Stimulated activated CD4-positive, alpha-beta T cell treated with anti-CD3 and anti-CD28 coated beads, Interleukin-4, amount 100 ng/mL, for 24 hours (primary cell): ENCODE measurements at places on chromosomes 6 and 20.

DNA sequence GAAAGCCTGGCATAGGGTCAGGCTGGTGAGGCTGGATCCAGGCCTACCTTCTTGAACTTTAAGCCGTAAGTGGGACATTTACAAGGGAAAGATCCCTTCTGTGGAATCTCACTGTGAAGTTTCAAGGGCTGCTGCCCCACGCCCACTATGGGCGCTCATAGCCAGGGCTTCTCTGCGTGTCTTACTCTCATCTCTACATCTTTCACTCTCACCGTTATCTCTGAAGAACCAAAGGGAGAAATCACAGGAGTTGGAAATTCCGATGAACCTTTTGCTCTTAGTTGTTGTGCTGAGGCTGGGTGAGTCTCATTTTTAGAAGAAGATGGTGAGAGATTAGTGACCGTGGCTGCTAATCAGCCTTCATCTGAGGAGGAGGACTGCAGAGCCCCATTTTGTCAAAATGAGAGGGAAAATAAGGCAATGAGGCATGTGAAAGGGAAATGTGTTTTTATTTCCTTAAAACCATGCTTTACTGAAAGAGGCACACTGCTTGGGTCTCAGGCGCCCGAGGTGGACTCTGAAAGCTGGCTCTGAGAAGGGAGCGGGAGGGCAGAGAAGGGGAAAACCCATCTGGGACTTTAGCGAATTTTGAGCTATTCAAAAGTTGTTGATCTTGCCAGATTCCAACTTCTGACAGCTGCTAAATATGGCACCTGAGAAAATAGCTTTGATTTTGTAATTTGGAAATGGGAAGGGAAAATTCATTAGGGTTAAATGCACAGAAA, 301.5 kb downstream of the CLIC5 start:
- DNase-seq: peak; percentile 42

DNA sequence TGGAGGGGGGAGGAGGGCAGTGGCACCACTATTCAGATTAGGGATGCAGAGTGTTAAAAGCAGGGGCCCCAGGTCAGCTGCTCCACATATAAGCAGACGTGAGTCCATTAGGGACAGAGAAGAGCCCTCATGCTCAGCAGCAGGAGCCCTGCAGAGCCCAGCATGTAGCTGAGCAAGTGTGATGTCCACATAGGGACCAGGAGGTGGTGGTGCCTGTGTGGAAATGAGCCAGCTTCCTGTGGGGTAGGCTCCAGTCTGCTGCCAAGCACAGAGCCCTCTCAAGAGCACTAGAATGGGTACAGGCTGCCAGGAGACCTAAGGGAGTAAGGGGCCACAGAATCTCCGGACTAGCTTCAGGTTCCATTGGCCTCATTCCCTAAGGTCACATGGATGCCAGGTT, 57.9 kb upstream of the MLN start:
- DNase-seq: no peak

GRCh38 chr6:35053701-35054100, 87.4 kb downstream of the TCP11 start:
- DNase-seq: no peak

- DNase-seq: no peak
Measured at GRCh38 chr20:45163083-45163803, 11.5 kb upstream of the PI3 start.

GRCh38 chr20:330233-331149, 5.1 kb downstream of the SOX12 start:
- peak; percentile 68 for DNase-seq

- DNase-seq: no peak
Measured at GRCh38 chr6:20907486-20908071, 373.3 kb downstream of the CDKAL1 start.

GRCh38 chr6:111427341-111428116, 55.5 kb downstream of the REV3L start:
- DNase-seq: peak; percentile 31

- DNase-seq: no peak
Measured at GRCh38 chr6:21099338-21100314, 493.9 kb upstream of the SOX4 start.

DNA sequence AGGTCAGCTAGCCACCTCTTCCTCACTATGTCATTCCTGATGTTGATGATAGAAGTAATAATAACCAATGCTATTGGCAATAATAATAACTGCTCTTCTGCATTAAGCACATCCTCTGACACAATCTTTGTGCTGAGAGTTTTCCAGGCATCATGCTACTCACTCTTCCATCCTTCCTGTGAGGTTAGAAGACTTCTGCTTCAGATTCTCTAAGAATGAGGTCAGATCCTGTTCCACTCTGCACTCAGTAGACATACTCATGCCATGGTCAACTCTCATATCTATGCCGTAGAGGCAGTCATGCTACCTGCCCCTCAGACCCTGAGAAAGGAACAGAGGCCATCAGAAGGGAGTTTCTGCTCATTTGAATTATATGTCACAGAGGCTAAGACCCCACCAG, 98.1 kb upstream of the TOP1 start:
- no peak for DNase-seq

DNA sequence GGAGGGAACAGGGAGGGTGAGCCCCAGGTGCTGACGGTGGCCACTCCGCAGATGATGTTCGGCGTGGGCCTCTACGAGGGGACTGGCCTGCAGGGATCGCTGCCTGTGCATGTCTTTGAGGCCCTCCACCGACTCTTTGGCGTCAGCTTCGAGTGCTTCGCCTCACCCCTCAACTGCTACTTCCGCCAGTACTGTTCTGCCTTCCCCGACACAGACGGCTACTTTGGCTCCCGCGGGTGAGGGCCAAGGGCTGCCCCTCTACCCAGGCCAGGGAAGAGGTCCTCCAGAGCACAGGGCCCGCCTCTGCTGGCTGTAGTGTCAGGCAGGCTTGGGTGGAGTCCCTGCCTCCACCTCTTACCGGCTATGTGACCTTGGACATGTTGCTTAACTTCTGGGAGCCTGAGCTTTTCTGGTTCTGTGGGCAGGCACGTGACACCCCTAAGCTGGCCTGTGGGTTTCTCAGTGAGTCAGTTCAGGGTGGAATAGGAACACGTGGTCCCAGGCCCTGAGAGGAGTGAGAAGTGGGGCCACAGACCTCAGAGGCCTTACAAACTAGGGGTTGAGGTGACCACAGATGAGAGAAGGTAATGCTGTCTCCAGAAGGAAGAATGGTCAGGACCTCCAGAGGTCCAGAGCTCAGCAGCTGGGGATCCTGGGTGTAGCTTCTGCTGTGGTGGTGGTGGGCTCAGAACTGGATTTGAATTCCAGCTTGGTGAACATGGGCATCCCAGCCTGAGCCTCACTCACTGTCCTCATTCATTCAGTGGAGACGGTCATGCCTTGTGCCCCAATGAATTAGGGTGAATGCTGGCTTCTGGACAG, 11.9 kb downstream of the PCIF1 start:
- DNase-seq: peak; percentile 36

DNA sequence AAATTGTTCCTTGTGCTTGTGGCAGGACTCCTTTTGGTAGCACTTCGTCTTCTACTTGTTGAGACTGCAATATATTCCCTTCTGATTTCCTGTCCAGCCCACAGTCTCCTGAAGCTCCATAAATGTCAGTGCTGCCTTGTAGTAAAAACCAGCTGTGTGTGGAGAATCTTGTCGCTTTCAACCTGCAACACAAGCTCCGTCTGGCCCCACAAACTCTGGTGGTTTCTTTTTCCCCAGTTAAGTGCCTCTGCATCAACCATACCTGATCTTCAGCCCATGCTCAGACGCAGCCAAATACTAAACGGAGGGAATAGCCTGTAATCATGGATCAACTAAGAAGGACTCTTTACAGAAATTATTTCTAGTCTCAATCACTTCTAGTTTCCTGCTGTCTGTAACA, 1133.3 kb upstream of the ADGRB3 start:
- DNase-seq: no peak
